Stimulated activated CD8-positive, alpha-beta memory T cell treated with anti-CD3 and anti-CD28 coated beads, Interleukin-2, amount 100 ng/mL, for 1 hour (primary cell): ENCODE measurements at places on chromosomes 12 and 14.

DNA sequence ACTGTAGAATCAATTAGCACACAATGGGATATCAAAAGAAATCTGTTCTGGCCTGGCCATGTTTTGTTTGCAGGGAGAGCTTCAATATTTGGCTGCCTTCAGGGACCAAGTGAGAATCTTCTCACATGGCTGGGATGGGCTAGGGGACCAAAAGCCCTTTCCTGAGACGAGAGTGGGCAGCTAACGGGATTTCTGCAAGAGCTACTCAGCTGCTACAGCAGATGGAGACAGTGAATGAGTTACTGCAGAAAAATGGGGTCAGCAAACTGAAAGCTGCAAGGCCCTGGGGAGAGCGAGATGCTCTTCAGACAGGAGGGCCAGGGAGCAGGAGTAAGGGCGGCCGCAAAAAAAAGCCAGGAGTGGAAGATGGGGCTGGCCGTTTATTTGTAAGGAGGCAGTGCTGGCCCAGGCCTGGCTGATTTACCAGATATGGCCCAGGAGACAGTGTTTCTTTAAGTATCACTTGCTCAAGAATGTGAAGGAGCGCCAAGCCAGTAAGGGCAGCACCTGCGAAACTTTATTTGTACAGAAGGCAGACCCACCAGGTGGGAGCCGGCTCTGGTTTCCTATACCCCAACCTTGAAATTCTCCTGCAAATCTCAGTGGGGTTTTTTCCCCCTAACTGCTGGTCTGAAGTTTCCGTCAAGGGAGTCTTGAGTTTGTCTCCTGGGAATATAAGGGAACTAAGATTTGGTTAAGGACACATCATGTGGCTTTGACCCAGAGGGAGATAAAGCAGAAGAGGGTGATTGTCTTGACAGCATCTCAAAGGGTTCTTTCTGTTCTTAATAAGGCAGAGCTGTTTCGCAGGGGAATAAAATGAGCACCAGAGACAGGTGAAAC is 57.8 kb downstream of the SSH1 start:
- no peak for DNase-seq

DNA sequence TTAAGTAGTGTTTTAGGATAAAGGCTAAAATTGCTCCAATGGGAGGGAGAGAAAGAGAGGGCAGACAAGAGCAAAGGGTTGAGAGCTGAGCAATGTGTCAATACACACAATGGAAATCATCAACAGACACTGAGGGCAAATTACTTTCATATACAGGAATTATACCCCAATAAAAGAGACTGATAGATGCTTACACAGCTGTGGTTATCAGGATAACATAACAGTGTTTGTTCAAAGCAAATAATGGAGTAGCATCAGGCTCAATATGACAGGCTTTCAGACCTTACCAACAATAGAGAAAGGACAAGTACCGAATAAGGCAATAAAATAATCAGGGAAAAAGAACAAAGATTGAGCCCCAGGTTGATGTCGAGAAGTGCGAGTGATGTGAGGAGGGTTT is 53.4 kb upstream of the DIO2 start:
- DNase-seq = no peak

DNA sequence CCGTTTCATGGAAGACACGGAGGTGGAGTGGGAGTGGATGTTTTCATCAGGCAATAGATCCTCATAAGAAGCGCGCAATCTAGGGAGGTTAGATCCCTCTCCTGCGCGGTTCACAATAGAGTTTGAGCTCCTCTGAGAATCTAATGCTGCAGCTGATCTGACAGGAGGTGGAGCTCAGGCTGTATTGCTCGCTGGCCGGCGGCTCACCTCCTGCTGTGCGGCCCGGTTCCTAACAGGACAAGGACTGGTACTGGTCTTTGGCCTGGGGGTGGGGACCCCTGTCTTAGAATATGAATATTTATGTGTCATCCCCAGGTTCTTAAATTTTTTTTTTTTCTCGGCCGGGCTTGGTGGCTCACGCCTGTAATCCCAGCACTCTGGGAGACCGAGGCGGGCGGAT is 36.7 kb downstream of the PRICKLE1 start:
- no peak for DNase-seq

- no peak for DNase-seq
These were observed 10.3 kb downstream of the RTL1 start for GRCh38 chr14:100893228-100893601.

DNA sequence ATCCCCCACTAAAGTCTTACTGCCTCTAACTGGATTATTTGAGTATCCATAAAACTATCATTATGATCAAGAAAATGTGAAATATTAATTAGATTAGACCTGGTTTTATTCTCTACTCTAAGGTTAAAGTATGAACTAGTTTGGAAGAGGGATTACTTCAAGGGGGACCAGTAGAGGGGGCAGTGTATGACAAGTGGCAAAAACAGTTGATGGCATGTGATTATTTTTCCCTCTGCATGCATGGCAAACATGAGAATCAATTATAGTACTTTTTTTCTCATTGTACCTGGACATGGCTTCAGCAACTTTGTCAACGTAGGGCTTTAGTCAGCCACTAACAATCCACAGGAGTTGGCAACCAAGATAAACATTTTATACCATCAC is 145.0 kb upstream of the SLC38A2 start:
- no peak for DNase-seq

GRCh38 chr12:18320036-18320617 is 58.8 kb downstream of the PIK3C2G start:
- DNase-seq = no peak

GRCh38 chr12:40382217-40382616 is 157.4 kb downstream of the LRRK2 start:
- DNase-seq = no peak

DNA sequence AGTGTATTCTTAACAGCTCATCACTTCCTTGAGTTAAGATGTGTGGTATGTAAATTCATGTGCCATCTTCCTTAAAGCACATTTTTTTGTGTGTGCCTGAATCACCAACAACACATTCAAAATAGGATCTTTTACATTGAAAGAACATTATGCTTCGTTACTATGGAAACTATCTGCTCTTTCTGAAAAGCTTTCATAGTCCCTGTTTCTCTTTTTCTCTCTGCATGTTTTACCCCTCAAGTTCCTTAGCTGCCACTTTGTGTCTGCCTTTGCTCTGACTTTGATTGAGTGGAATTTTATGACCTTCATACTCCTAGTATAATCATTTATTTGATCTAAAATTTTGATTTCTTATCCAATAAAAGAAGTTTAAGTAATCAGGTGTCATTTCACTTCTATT is 880.3 kb upstream of the FOXG1 start:
- no peak for DNase-seq

GRCh38 chr12:89951050-89951693 is 242.5 kb upstream of the ATP2B1 start:
- no peak for DNase-seq

- no peak for DNase-seq
These were observed 27.4 kb downstream of the DNM1L start for GRCh38 chr12:32706335-32707024.

DNA sequence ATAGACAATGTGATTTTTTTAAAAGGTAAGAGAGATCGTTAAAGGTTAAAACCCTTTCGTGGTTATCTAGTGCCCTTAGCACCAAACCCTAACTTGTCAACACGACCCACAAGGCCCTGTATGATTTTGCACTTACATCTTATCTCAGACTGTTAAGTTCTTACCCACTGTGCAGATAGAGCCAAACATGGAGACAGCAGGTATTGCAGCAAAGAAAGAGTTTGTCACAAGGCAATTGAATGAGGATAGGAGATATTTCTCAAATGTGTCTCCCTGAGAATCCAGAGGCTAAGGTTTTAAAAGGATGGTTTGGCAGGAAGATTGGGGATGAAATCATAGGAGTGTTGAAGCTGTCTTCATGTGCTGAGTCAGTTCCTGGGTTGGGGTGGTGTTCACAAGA is 313.4 kb downstream of the AEBP2 start:
- DNase-seq = no peak

DNA sequence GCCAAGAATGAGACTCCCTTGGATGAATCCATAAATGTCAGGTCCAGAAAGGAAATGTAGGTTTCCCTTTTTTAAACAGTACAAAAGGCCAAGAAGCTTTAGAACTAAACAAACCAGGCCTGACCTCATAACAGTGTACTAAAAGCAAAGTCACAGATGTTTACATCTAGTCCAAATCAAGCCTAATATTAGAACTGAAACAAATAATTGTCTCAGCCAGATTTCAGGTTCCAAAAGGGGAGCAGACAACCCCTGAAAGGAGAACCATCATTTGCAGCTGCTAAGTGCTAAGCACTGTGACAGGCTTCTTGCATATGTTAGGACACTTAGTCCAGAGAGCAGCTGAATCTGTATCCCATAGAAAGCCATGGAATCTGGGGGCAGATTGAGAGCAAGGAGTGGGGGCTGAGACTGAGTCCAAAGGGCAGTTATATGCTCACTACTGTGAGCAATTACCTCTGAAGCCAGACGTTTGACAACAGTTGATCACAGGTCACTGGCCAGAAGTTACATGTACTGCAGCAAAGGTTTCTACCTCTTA is 90.1 kb downstream of the STXBP6 start:
- DNase-seq = no peak

GRCh38 chr14:68598621-68599447 is 194.0 kb downstream of the ZFP36L1 start:
- no peak for DNase-seq

- DNase-seq = no peak
These were observed 68.9 kb upstream of the NCOR2 start for GRCh38 chr12:124636138-124636978.

DNA sequence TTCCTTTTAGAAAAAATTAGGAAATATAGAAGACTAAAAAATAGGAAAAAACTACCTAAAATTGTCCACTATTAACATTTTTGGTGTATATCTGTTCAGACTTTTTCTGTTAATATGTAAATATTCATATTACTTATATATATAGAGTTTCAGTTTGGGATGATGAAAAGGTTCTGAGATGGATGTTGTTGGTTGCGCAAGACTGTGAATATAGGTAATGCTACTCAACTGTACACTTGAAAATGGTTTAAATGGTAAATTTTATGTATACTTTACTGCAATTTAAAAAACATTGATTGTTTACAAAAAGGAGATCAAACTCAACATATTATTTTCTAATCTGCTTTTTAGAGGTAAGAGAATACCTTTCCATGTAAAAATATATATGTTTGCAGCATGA is 200.9 kb downstream of the RAD51B start:
- no peak for DNase-seq

DNA sequence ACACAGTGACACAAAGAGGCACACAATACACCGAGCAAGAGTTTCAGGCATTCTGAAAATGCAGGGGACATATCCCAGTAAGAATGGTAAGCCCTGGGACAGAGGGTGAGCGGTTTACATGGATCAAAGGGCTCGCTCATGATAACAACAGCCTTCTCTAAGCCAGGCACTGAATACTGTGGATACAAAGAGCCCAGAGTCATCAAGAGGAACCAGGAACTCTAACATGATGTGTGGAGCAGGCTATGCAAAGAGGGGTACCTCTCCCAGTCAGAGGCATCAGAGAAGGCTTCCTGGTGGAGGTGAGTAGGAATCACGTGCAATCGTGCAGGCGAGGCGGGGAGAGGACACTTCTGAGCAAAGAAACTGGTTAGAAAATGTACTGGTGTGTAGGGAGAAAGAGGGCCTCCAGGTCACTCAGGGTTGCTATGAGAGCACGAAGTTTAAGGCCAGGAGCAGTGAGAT is 76.9 kb upstream of the EEA1 start:
- no peak for DNase-seq

DNA sequence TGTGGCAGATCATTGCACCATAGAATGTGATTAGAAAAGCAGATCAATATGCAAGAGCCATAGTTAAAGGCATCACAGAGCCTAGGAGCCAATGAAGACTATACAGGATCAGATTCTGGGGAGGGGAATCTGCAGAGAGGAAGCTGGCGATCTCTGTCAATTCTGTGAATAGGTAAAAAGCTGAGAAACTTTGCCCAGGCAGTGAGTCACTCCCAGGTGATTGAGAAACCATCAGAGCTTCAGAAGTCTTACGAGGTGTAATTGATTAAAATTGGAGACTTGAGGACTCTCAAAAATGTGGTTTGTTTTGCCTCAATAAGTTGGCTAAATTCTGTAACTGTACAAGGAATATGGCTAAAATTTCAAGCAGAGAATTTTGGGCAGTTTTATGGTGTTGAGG is 41.7 kb upstream of the TSPAN11 start:
- no peak for DNase-seq

GRCh38 chr12:122421187-122421820 is 1.2 kb downstream of the CLIP1 start:
- DNase-seq = no peak

- no peak for DNase-seq
These were observed 2.4 kb downstream of the LGR5 start for GRCh38 chr12:71441836-71442566.

GRCh38 chr12:4265280-4265679 is 8.3 kb upstream of the CCND2 start:
- no peak for DNase-seq

- DNase-seq = no peak
These were observed 991.9 kb downstream of the FLRT2 start for GRCh38 chr14:86521843-86522242.

GRCh38 chr12:131575371-131575770 is 135.5 kb upstream of the SFSWAP start:
- no peak for DNase-seq

GRCh38 chr14:73958591-73958990 is 8.5 kb downstream of the COQ6 start:
- DNase-seq = no peak

GRCh38 chr12:11969437-11970154 is 101.1 kb upstream of the BCL2L14 start:
- DNase-seq = no peak

DNA sequence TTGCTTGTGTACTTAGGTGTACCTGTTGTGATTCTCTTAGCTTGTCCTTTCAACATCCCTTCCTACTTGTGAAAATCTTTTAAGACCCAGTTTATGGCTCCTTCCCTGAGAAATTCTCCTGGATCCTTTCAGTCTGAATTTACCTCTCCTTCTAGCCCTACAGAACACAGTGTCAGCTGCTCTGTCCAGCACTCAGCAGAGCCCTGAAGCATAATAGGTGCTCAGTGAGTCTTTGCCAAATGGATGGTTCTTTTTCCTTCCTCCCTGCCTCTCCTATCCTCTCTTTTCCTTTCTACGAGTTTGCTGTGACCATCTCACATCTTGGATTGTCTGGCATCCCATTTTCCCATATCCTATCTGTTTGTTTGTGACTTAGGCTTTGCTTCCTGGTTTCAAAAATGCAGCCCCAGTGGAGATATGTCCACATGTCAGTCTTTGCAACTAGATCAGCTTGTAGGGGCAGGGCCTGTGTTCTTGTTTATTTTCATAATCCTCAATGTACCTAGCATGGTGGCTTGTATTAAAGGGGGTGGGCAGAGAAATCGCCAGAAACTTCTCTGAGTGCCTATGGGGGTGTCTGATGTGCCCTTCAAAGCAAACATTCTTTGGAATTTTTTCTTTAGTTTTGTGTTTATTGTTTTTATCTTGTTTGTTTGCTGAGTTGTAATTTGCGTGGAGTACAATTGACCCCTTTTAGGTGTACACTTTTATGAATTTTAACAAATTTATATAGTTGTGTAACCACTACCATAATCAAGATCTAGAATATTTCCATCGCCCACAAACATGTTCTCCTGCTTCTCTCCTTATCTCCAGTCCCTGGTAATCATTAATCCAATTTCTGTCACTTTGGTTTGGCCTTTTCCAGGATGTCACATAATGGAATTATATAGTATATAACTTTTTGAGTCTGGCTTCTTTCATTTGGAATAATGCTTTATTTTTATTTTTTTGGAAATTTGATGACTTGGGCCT is 62.8 kb downstream of the SMOC1 start:
- no peak for DNase-seq
